HEK293T (cell line): ENCODE measurements at places on chromosomes 5 and 9.
A peak's percentile ranks its signal among the peaks of the same experiment; 100 is the strongest.

GRCh38 chr5:40677456-40677855, 2.3 kb upstream of the PTGER4 start:
- DNase-seq = no peak

DNA sequence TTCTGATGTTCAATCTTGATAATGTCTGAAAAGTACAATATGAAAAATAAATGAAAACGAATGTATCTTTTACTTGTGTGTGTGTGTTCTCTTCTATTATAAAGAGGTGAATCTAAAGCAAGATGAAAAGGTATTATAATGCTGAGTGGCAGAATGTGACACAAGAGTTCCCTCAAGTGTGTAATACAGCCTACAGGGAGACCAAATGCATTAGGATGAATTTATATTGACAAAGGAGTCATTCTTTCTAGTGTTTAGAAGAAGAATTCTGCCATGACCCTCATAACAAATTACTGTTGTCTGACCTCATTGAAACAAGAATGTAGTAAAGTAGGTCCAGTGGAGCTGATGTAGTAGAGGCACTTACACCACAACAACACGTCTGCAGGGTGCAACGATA, 1119.0 kb upstream of the CDH10 start:
- no peak for DNase-seq

DNA sequence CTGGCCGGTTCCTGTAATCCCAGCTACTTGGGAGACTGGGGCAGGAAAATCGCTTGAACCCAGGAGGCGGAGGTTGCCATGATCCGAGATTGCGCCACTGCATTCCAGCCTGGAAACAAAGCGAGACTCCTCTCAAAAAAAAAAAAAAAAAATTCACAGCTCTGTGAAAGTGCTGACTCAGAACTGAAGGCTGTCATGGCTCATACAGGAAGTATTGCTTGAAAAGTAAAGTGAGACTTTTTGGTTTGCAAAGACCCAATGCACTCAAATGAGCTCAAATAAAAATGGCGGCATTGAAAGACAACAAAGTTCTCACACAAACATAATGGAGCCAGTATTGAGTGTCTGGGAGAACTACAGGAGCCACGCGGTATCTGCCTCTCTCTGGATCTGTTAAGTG, 202.1 kb downstream of the FBXL7 start:
- no peak for DNase-seq

DNA sequence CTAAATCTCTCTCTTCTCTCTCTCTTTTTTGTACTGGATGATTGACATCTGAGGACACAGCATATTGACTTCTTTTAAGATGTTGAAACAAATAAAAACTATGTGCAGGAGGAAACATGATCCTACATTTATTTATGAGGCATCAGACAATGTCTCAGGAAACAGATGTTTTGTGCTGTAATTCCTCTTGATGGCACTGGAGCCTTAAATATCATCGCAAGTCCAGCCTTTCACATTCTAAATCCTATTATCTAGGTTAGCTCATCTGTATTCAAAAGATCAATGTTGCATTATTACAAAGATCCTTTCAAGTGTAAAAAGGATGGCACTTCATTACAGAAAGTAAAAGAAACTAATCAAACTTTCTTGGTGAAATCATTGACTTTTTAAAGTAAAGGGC, 63.9 kb downstream of the MAT2B start:
- DNase-seq = no peak

DNA sequence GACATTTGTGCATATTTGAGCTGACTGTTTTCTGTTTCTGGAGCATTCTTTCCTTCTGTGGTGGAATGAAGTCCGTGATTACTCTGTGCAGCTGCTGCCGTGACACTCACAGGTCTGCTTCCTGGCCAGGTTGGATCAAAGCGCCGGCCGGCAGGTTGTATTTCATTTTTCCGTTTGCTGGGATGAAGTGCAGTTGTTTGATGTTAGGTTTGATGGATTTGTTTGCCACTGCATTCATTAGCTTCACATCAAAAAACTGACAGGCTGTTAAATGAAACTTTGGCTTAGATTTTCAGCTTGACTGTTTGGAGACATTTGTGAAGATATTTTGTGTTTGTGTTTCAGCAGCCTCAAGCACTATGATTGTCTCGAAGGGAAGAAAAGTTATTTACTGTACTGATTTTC, 140.1 kb downstream of the KDM4C start:
- DNase-seq = no peak

DNA sequence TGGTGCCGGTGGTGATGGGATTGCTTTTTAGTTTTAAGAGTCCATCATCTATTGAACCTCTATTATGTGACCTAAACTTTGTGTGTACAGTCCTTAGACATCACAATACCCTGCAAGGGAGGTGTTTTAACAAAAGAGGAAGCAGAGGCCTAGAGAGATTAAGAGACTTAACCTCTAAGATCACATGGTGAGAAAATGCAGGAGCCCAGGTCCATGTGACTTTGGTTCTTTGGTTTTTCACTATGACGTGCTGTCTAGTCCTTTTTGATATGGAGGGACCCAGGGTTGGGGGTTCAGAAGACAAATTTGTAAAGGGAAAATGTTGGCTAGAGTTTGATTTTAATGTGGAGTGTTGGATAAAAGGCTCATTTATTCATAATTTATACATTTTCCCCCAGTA, 34.1 kb upstream of the TRMT10B start:
- no peak for DNase-seq

DNA sequence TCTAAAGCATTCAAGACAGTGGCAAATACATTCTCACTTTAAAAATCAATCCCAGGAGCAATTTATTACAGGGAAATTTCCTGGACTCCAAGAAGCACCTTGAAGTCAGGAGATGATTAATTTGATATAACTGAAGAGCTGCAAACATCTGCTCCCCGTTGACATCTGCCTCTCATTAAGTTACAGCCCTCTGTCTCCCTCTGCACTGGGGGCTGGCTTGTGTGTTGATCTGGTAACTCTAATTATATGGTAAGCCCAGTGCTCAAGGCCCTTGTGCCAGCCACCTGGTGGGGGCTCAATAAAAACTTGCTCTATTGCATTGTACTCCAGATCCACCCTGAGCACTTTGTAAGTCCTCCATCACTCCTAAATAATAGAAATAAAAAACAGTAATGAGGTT, 131.1 kb upstream of the ZNF462 start:
- no peak for DNase-seq

- no peak for DNase-seq
These were observed 154.6 kb downstream of the PIK3R1 start for GRCh38 chr5:68370196-68370595.

DNA sequence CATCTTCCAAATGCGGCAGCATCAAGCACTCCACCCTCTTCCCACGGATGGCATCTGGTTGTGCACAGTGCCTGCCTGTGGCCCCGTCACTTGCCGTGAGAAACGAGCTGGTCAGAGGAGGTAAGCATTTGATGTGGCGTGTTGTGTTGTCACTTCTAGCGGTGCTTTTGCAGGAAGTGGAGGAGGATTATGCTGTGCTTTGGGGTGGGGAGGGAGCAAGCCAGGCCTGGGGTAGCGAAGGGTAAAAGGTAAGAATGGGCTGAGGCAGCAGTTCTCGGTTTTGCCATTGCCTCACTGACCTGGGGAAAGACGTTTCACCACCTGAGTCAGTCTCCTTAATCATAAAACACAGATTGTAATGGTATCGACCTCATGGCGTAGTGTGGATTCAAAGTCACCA, 2.3 kb upstream of the POMT1 start:
- DNase-seq = no peak

- no peak for DNase-seq
These were observed 144.7 kb upstream of the C9orf72 start for GRCh38 chr9:27717991-27718390.

DNA sequence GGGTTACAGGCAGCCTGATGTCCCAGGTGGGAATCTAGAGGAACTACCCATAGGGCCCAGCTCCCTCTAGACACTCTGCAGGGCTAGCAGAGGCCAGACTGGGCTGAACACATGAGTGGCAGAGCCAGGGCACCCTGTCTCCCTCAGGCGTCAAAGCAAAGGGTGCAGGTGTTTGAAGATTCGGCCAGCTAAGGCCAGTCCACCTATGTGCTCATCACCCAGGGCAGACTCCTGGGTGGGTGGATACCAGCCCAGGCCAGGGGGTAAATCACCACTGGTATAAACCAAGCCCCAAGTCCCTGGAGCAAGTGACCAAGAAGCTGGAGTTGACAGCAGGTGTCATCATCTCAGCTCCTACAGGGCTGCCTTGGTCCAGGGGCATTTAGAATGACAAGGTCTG, 3.4 kb downstream of the CCDC180 start:
- no peak for DNase-seq

DNA sequence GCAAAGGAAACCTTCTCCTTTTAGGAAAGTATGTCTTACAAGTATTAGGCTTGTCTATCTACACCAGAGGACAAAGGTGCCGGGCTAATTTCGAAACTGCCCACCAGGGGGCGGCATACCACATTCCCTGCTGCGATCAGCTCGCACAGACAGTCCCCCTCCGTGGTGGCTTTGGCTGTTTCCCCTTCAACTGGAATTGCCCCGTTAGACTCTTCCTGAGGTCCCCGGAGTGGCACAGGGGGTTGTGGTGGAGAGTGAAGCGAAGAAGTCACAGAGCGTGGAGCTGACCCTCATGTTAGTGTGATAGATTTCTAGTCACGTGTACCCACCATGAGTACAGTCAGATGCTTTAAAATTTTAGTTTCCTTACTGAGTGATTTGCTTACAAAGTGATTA, 17.5 kb downstream of the PTTG1 start:
- DNase-seq = peak; percentile 83

DNA sequence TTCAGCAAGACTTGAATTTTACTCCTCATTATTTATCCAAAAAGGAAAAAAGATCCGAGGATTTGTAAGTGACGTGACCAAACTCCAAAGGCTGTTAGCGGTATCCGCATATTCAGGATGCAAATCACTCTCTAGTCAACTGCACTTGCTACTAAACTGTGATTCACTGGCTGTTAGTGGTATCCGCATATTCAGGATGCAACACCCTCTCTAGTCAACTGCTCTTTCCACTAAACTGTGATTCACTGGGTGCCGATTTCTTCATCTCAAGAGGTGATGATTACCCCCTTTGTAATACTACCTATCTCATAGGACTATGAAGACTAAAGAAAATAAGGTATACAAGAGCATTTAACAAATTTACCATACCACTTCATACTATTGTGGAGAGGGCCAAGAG, 5.7 kb downstream of the MAPKAP1 start:
- no peak for DNase-seq

GRCh38 chr9:110765926-110766325, 97.3 kb downstream of the MUSK start:
- no peak for DNase-seq

DNA sequence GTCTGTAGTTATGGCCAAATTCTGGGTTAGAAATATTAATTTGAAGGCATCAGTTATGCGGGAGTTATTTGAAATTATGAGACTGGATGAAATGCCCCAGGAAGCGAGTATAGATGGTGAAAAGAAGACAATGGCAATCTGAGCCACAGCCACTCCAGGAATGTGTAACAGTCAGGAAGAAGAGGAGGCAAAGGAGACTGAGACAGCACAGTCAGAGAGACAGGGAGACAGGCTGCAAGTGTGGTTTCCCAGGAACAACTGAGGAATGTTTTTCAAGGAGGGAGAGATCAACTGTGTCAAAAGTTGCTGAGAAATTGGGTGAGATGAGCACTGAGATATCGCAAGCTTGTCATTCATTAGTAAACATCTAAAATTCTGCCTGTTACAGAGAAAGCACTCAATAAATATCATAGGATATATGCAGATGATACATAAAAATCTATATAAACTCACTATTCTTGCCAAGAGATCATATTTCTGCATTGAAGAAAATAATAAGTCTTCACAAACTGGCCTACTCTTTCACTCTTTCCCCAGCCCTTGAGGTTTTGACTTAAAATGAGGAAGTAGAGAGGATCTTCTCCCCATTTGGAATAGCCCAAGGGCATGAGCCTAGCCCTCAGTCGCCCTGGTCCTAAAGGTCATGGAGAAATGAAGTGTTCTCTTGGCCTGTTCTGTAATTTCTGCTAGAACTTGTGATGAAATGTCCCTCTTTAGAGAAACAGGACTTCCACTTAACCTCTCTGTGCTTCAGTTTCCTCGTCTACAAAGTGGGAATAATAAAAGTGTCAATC, 48.5 kb upstream of the RLN1 start:
- DNase-seq = no peak

DNA sequence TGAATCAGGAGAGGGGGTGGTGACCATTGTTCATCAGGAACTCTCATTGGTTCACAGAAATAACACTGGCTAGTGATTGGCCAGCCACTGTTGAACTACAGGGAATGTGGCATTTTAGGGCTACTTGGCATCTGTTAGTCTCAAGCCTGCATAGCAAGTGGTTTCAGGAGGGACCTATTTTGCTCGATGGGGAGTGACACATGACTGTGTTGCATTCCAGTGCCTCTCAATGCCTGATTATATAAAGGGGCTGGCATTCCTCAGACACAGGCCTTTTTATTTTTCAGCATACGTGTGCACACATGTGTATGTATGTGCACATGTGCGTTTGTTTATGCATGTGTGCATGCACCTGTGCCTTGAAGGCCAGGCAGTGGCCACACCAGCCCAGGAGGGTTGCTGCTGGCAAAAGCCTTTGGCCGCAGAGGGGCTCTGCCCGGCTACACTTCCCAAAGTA, 23.2 kb downstream of the FGD3 start:
- no peak for DNase-seq

GRCh38 chr9:134060546-134060945, 7.3 kb downstream of the BRD3 start:
- DNase-seq = no peak

GRCh38 chr5:143682246-143682905, 129.6 kb upstream of the HMHB1 start:
- DNase-seq = no peak

DNA sequence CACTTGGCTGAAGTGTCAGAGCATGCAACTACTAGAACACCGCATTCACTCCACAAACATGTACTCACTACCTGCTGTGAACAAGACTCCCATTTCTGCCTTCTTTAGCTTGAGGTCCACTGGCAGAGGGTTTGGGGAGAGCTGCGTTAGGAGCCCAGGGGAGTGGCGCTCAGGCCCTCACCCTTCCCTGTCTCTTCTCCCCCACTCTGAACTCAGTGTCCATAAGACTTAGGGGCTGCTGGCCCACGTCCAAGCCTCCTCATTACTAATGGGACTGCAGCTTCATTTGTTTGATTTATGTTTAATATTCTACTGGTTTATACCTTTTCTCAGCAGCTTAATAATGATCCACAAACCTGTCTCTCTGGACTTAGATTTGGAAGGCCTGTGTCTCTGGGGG, 70.9 kb downstream of the HSPA4 start:
- no peak for DNase-seq
